Activated naive CD4-positive, alpha-beta T cell treated with anti-CD3 and anti-CD28 coated beads for 36 hours (primary cell): ENCODE measurements at places on chromosomes 6 and 20.

- DNase-seq: no peak
Measured at GRCh38 chr6:18237167-18237566, 27.2 kb downstream of the DEK start.

- no peak for DNase-seq
Measured at GRCh38 chr6:155801046-155801445, 345.4 kb upstream of the NOX3 start.

- no peak for DNase-seq
Measured at GRCh38 chr6:30719356-30719755, 796 bp upstream of the TUBB start.

GRCh38 chr20:61901392-61902220 is 164.1 kb downstream of the TAF4 start:
- DNase-seq: peak; percentile 8

DNA sequence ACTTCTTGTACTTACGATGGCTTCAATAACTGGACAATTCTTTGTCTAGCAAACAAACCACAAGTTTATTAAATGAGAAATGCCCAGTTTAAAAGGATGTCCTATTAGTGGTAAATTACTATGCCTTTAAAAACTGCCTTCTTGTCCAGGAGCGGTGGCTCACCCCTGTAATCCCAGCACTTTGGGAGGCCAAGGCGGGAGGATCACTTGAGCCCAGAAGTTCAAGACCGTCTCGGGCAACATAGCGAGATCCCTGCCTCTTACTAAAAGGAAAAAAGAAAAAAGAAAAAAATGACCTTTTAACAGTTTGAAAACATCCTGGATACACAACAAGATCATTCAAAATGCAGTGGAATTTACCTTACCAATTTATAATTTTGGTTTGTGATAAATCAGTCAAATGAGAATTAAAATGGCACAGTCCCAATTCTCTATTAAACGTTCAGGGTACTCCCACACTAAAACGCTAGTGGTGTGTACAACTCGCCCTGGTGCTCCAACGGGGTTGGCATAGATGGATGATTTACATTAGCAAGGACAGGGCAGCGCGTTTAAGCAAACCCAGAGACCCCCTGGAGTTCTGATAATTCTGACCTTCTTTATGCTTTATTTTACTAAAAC is 2.3 kb downstream of the ZBTB2 start:
- no peak for DNase-seq

DNA sequence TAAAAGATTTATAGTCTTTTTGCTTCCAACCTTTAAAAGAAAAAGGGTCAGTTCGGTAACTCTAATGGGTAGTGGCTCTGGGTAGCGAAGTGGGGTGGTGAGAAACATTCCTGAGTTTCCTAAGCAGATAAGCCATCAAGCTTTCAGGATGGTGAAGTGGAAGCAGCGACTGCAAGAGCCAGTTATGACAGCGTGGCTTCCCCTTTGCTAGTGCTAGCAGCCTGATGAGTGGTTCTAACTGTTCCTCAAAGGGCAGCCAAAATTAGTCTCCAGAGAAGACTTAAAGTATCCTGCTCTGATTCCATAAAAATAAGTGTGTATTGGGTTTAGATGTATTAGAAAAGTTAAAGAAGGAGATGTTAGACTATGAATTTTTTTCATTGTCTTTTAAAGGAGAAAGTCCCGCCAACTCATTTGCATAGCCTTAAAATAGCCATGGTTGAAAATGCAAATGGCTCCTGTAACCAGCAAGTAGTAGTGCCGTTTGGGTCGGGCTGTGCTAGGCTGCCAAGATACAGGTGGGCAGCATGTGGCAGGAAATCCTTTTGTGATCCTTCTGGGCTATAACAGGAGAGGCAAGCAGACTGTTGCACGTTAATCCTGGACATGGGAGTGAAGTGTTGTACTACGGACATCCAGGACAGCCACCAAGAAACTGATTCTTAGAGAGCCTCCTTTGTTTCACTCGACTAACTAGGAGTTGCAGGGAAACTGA is 18.0 kb downstream of the ELOVL2 start:
- DNase-seq: no peak
